Activated CD4-positive, CD25-positive, alpha-beta regulatory T cell treated with anti-CD3 and anti-CD28 coated beads, Interleukin-2, amount 50 U/mL, for 24 hours (primary cell): ENCODE measurements at places on chromosomes 11 and 22.

DNA sequence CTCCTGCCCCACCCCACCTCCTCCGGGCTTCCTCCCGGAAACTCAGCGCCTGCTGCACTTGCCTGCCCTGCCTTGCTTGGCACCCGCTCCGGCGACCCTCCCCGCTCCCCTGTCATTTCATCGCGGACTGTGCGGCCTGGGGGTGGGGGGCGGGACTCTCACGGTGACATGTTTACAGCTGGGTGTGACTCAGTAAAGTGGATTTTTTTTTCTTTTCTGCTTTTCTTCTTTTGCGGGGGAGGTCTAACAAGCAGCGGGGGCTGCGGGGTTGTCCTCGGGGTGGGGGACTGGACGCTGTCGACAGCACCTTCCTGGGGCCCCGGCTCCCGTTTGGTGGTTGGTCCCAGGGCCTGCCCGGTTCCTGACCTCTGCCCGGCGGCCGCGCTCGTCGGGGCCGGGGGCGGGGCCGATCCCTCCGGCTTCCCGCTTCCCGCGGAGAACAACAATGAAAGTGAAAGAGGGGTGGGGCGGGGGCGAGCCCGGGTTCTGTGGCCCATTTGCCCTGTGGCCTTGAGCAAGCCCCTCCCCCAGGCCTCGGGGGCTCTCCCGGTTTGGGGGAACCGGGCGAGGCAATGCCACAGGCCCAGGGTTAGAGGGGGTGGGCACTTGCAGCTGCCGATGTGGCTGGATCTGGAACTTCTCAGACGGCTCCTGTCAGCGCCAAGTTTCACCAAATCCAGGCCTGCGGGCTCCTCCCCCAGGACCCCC is 975 bp upstream of the MDK start:
- peak; percentile 54 for ATAC-seq

DNA sequence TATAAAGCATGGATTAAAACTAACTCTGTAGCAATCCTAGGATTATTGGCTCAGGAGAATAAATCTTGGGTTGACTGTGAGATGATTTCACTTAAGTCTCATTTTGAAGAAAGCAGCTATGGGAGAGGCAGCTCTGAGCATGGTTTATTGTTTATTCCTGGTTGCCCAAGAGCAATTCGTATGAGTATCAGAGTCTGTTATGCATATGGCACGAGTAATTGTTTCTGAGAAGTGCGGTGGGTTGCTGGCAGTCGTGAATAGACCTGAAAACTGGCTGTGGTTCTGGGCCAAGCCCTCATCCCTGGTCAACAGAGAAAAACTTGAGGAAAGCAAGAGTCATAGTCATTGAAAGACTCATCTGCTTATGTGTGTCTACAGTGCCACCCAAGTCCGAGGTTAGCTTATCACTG is 26.8 kb downstream of the DIXDC1 start:
- peak; percentile 60 for ATAC-seq

- no peak for ATAC-seq
These were observed 47.4 kb downstream of the IGLL1 start for GRCh38 chr22:23532731-23533130.

DNA sequence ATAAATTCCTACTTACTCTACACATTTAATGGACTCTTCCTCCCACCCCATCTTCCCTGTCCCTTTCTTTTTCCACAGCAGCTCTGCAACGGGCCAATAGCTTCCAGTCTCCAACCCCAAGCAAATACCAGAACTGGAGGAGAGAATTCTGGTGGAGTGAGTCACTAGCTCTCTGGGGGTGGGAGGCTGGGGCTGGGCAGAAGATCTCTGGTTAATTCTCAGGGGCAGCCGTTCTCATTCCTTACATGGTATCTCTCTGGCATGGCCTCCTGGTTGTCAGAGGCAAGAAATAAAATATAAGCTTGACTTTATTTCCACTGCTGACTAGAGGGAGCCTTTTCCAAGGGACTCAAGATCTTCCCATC is 90.4 kb upstream of the PARVA start:
- no peak for ATAC-seq

DNA sequence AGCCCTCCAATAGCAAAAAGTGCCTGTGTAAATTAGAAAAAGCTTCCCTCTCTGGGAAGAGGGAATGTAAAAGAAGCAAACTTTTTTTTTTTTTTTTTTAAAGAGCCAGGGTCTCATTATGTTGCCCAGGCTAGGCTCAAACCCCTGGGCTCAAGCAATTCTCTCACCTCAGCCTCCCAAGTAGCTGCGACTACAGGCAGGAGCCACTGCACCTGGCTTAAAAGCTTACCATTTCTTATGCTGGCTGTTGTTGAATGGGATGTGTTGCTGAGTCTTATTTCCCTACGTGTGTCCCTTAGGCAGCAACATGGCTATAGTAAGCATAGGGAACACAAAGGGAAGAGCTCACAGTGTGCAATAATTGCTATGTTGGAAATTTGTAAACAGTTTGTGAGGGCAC is 225.5 kb upstream of the CCDC90B start:
- no peak for ATAC-seq

DNA sequence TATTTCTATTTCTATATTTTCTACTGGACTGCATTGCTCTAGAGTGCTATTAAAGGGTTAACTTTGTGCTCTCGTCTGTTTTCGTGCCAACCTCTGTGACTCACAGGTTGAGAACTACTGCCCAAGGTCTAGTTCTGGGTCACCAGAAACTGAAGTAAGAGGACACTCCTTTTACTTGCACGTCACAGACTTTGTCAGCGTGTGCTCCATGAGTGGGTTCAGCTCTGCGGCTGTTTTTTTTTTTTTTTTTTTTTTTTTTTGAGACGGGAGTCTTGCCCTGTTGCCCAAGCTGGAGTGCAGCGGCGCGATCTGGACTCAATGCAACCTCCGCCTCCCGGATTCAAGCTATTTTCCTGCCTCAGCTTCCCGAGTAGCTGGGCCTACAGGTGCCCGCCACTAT is 49.8 kb downstream of the CLMP start:
- ATAC-seq: no peak
